ENCODE measurements at places on chromosomes 13 and 19. TPM values are rescaled to one million over a fixed set of nuclear protein-coding genes. Genes with fewer than 3 reads are reported as not detected.

- H3K4me3 ChIP-seq, result no peak overlapping the region
- H3K36me3 ChIP-seq, result no peaks in the 10 kb centered on the region
- peak; percentile 91 for DNase-seq
- H3K27ac ChIP-seq, result no peak overlapping the region
- no peaks in the 10 kb centered on the region for H3K27me3 ChIP-seq
- no peaks in the 10 kb centered on the region for H3K4me1 ChIP-seq
These were observed 10.1 kb downstream of the OR1I1 start for GRCh38 chr19:15091918-15092753.

GRCh38 chr13:108220041-108220440 lies 1.8 kb downstream of the ABHD13 start:
- H3K4me1 ChIP-seq, result peaks cover 16% of the 10 kb centered on the region
- peak overlapping the region; percentile 93 for H3K4me3 ChIP-seq
- no peak overlapping the region for H3K27ac ChIP-seq
- no peaks in the 10 kb centered on the region for H3K27me3 ChIP-seq

- no peaks in the 10 kb centered on the region for H3K36me3 ChIP-seq
- no peaks in the 10 kb centered on the region for H3K27me3 ChIP-seq
- DNase-seq, result no peak
- no peak overlapping the region for H3K4me3 ChIP-seq
These were observed 2523.2 kb upstream of the PCDH20 start for GRCh38 chr13:63938851-63939250.

GRCh38 chr19:17794731-17795494 lies at the start of gene B3GNT3:
Gene B3GNT3, plus strand, starts transcription at chr19:17795138. Its CDS starts 12,670 bp downstream, at chr19:17807808.
- peak; percentile 89 for DNase-seq
- no peaks in the 10 kb centered on the region for H3K36me3 ChIP-seq
- H3K27me3 ChIP-seq, result peaks cover 17% of the 10 kb centered on the region
- no peaks in the 10 kb centered on the region for H3K4me1 ChIP-seq
- no peak within 1 kb of the TSS for H3K27ac ChIP-seq

- no peaks in the 10 kb centered on the region for H3K36me3 ChIP-seq
- DNase-seq, result no peak
- no peaks in the 10 kb centered on the region for H3K27me3 ChIP-seq
- H3K4me1 ChIP-seq, result peaks cover 2% of the 10 kb centered on the region
- no peak overlapping the region for H3K4me3 ChIP-seq
- H3K27ac ChIP-seq, result no peak overlapping the region
These were observed 446.0 kb downstream of the PCDH20 start for GRCh38 chr13:60969656-60970055.

- H3K36me3 ChIP-seq, result no peaks in the 10 kb centered on the region
- H3K27me3 ChIP-seq, result no peaks in the 10 kb centered on the region
- H3K4me3 ChIP-seq, result no peak overlapping the region
- no peaks in the 10 kb centered on the region for H3K4me1 ChIP-seq
These were observed 39.1 kb downstream of the INSR start for GRCh38 chr19:7255119-7255518.

DNA sequence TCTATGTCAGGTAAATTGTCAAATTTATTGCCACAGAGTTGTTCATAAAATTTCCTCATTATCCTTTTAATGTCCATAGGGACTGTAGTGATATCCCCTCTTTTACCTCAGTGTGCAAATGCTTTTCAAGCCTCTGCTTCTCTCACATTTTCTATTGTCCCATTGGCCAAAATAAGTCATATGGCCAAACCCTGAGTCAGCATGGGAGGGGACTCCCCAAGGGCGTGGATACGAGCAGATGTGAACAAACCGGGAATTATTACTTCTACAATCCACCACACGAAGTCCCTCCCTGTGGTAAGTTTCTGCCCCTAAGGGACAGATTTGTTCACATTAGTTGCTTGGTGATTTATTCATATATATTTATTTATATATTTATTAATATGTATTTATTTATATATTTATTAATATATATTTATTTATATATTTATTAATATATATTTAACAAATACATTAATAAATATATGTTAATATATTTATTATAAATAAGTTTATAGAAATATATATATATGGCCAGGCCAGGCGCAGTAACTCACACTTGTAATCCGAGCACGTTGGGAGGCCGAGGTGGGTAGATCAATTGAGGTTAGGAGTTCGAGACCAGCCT lies 20.1 kb upstream of the CAMSAP3 start:
- H3K36me3 ChIP-seq, result no peaks in the 10 kb centered on the region
- DNase-seq, result no peak
- H3K27me3 ChIP-seq, result no peaks in the 10 kb centered on the region
- H3K27ac ChIP-seq, result no peak overlapping the region
- H3K4me3 ChIP-seq, result no peak overlapping the region

- DNase-seq, result peak; percentile 79
- peaks cover 16% of the 10 kb centered on the region for H3K27me3 ChIP-seq
- no peaks in the 10 kb centered on the region for H3K4me1 ChIP-seq
- no peak overlapping the region for H3K4me3 ChIP-seq
These were observed 10.4 kb downstream of the GJB2 start for GRCh38 chr13:20182231-20182846.

HSPB6 gene
- total RNA-seq, result 0.27 TPM

Data from GM23338 (cell line).